ENCODE measurements at places on chromosomes 6 and 20.
A peak's percentile ranks its signal among the peaks of the same experiment; 100 is the strongest.

- DNase-seq = no peak
Observed at GRCh38 chr6:3670356-3670755, 81.2 kb downstream of the PXDC1 start.

DNA sequence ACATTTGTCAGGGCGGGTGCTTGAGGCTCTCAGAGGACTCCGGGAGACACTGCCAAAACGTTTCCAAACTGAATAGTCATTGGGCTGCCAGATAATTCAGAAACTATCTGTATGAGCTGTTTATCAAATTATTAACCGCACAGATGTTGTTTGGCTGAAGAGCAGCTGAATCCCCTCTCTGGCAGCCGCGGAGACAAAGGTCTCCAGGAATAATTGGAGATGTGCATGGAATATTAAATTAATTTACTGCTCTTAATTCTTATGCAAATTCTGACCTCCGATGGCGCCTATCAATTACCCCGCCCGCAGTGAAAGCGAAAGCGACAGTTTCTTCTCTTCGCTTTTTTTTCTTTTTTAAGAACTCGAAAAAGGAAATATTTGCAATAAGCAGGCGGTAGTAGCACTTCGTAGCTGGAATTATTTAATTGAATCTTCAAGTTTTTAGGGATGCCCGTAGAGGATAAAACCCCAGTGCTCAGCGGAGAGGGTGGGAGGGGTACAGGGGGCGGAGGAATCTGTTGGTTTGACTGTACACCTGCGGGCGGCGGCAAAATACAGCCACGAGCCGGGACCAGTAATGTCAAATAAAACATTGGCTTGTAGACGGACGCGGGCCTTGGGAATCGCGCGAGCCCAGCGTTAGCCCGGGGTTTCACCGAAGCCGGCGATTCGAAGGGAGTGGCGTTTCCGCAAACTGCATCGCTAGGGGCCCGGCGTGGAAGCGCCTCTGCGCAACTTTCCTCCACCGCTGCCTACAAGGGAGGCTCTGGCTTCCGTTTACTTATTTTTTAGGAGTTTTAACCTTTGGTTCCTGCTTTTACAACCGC is 6.2 kb downstream of the LINC00237 start:
- DNase-seq = peak; percentile 83

DNA sequence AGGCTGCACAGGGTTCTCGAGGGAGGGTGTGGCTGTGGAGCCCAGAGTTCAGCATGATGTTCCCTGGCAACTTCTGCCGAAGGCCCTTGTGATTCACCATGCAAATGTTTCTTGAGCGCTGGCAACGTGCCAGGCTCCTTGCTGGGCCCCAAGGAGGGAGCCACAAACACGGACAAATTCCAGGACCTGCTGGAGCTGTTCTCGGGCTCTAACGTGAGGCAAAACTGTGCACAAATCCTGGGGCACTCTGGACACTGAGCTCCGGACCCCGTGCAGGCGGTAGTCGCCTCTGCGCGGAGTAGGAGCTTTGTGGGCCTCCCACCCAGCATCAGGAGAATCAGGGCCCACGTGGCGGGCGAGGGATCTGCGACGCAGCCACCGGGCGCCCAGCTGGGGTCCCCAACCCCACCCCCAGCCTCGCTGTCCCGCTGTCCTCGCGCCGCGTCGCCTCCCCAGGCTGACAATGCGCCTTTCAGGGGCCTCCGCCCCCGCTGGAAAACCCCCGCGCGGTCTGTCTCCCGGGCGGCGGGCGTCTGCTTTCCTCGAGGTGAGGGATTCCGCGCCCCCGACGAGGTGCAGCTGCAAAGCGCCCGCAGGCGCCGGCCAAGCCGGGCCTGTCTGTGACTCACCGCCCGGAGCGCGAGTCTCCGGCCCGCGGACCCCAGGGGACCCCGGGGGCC is 31.7 kb upstream of the SCUBE3 start:
- DNase-seq = no peak

GRCh38 chr6:98977671-98978292 is 30.0 kb upstream of the FBXL4 start:
- DNase-seq = no peak

GRCh38 chr20:2907519-2907918 is 34.2 kb downstream of the PTPRA start:
- no peak for DNase-seq

GRCh38 chr6:31752739-31753319 is 9.6 kb upstream of the SAPCD1 start:
- DNase-seq = no peak

DNA sequence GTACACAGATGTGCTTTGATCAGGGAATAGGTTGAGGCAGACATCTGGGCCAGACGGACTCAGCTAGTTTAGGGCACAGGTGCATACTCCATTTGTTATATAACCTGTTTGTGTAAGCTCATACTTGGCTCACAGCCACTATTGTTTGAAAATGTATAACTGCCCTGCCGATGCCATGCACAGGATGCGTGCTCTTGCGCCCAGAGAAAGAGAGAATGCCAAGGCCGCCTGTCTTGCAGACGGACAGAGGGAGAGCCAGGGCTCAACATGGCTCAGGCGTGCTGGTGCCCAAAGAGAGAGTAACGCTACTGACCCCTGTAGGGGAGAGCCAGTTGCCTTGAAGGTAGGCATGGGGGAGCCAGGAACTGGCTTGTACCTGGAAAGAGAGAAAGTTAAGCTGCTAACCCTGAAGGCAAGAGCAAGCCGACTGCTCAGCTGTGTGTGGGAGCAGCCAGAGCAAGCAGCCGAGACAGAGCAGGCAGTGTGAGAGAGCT is 57.7 kb downstream of the FAM229B start:
- no peak for DNase-seq

- no peak for DNase-seq
Observed at GRCh38 chr20:36497856-36498255, 43.5 kb upstream of the MYL9 start.

Data from NCI-H1092 (cell line).